ENCODE measurements at places on chromosomes 16 and 17.

DNA sequence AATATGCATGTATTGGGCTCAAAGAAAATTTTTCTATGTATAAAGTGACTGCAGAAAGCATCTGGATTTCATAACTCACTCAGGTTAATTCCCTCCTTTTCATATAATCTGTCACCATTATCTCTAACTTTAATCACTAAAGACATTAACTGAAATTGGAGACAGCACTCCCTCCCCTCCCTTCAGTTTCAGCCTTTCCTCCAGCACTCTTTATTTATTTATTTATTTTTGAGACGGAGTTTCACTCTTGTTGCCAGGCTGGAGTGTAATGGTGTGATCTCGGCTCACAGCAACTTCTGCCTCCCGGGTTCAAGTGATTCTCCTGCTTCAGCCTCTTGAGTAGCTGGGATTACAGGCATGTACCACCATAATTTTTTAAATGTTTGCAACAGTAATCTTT is 43.1 kb downstream of the CDH8 start:
- DNase-seq, result no peak

DNA sequence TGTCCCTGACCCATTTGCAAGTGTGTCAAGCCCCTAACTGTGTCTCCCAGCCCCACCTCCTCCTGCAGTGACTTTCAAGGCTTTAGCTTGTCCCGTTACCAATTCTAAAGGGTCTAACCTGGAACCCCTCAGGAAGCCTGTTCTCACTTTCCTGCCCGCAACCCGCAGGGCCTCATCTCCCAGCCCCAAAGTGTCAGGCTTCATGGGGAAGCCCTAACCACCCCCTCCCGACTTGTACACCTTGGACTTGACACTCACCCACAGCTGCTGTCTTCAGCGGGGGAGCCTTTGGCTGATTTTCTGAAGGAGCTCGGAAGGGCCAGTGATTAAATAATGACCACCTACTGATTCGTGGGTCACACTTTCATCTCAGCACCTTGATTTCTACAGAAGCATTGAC is 33.1 kb downstream of the NLRC5 start:
- DNase-seq, result no peak

GRCh38 chr17:16905593-16906191 is 66.2 kb downstream of the TNFRSF13B start:
- DNase-seq, result no peak

GRCh38 chr17:27904534-27905446 is 11.6 kb upstream of the LYRM9 start:
- no peak for DNase-seq

GRCh38 chr16:51527349-51527748 is 376.3 kb upstream of the SALL1 start:
- DNase-seq, result no peak

DNA sequence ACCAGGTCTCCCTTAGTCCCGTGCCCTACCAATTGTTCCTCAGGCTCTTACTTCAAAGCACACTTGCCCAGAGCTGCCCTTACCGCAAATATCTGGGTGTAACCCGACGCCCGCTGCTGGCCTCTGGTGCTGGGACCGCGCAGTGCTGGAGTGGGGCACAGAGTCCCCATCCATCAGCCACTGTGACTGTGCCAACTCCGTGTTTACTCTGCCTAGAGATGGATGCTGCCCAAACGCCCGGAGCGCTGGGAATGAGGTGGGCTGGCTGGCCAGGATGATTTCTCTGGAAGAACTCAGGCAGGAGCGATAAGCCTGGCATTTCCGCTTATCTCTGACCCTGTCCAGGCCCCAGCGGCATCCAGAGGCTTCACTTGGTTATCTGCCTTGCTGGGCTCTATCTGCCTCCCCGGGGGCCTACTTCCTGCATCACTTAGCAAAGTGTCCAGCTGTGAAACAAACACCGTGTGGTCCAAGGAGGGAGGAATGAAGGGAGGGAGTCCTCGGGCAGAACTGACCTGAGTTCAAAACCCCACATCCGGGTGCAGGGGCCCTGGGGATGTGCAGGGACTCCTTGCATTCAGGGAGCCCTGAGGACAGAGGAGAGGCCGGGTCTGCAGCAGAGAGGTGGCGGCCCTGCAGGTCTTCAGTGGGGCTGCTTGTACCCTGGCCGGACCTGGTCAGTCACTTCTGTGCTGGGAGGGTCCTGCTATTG is 9.4 kb upstream of the MYLK3 start:
- no peak for DNase-seq

DNA sequence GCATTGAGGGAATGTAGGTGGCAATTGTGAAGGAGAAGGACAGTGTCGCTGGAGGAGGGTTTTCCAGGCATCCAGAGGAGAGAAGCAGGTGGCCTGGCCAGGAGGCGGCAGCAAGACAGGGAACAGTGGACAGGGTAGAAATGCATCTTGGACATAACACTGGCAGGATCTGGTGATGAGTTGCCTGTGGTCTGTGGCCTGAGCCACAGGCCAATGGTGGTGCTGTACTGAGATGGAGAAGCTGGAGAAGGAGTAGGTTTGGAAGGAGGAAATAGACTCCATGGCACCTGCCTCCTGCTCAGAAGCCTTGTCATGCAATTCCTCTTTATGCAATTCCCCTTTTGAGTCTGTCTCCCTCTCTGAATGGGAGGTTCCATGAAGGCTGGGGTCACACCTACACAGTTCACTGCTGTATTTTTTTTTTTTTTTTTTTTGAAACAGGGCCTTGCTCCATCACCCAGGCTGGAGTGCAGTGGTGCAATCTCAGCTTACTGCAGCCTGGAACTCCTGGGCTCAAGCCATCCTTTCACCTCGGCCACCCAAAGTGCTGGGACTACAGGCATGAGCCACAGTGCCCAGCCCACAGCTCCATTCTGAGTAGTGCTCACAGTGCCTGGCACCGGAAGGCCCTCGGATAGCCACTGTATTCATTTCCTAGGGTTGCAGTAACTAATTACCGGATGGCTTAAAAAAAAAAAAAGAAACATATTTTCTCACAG is 13.5 kb upstream of the CACNG4 start:
- DNase-seq, result no peak

DNA sequence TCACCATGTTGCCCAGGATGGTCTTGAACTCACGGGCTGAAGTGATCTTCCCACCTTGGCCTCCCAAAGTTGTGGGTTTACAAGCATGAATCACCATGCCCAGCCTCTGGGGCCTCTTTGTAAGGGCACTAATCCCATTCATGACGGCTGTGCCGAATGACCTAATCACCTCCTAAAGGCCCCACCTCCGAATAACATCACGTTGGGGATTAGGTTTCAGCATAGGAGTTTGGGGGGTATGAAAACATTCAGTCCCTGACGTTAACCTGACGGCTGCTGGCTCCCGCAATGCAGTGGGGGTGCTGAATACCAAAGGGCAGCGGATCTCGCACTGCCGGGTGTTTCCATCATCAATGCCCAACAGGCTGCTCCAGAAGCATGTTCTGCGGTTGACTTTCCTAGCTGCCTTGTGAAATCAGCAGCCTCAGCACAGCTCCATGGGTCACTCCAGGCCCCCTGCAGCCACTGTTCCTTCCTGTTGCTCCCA is 120.8 kb upstream of the SEC14L1 start:
- DNase-seq, result no peak

DNA sequence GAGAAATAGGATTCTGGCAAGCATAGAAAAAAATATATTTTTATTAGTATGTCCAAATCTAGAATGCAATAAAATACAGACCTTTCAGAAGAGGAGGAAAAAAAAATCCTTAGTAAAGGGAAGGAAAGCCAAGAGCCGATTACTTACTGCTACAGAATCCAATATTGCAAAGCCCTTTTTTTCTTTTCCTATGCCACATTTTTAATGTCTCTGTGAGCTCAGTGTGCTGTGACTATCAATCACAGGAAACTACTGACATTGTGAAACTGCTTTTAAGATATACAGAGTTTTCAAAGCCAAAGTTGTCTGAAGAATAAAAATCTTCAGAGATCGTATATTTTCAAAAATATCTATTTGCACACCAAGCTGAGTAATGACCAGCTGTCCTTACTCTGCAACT is 120.4 kb downstream of the CHD9NB start:
- no peak for DNase-seq

- peak; percentile 34 for DNase-seq
Measured at GRCh38 chr16:6335072-6335471, 997.6 kb upstream of the RBFOX1 start.

DNA sequence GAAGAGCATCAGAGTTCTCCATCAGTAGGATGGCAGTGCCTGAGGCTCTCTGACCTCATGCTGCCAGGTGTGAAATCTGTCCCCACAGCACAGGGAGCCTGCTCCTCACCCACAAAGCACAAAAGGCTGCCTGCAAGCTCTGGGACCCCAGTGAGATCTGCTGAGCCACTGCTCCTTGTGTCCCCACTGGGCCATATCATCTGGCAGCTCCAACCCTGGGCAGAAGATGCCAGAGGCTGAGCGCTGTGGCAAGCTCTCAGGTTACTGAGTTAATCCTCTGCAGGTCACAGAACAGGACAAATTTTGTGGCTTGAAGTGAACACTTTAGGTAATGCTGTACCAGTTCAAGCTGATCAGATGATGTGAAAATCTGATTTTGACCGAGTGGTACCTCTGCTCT is 26.7 kb upstream of the ERN1 start:
- DNase-seq, result no peak

DNA sequence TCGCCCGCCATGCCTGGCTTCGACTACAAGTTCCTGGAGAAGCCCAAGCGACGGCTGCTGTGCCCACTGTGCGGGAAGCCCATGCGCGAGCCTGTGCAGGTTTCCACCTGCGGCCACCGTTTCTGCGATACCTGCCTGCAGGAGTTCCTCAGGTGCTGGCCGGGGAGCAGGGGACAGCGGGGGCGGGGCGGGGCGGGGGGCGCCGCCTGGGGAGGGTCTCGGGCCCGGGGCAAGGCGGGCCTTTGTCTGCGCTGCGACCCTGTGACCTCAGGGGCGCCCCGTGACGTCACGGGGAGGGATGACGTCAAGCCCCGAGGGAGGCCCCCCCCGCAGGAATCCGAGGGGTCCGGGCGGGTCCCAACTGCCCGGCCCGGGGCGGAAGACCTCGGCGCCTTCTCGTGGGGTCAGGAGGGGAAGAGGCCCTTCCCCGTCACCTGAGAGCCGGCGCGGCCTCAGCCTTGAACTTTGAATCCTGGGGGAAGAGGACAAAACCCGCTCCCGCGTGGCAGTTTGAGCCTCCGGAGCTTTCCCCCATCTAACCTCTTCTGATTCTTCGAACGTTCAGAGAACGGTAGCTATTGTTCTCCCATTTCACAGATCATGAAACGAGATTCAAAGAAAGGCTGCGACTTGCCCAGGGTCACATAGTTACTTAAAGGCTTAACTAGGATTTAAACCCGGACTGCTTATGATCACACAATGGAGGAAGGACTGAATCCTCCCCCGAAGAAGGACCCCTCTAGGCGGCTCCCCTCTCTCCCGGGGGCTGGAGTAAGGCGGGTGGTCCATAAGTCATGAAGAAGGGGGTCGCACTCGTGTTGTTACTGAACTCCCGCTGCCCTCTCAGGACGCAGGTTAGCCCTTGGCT is 527 bp downstream of the TRAF4 start:
- DNase-seq, result peak; percentile 84
